ENCODE measurements at places on chromosomes 13 and 19.

- DNase-seq: peak; percentile 51
Observed at GRCh38 chr19:55585658-55586339, 5.2 kb upstream of the ZNF579 start.

GRCh38 chr19:38252941-38253691 is 3.1 kb downstream of the PPP1R14A start:
- DNase-seq: no peak

GRCh38 chr19:41895745-41896580 is 13.0 kb downstream of the ARHGEF1 start:
- DNase-seq: no peak

GRCh38 chr13:44271915-44272341 is 101.7 kb upstream of the SERP2 start:
- DNase-seq: no peak
